ENCODE measurements at places on chromosomes 2 and 18.

DNA sequence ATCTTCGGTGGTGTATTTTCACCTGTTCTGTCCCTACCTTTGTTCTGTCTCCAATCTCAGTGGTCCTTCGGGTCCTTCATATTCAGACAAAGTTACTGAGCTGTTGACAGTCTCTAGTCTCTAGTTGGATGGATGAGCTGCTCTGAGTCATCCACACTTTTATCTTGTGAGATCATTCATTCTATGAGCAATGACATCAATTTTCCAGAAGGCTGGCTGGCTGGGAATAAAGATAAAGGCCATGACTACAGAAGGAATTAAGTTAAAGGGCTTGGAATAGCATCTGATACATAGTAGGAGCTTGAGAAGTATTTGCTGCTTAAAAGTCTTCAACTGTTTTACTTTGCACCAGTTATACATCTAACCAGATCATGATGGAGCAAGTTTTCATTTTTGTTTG is 43.1 kb upstream of the SLC39A10 start:
- DNase-seq, result no peak

GRCh38 chr18:32091325-32091723 is 350 bp upstream of the RNF138 start:
- no peak for DNase-seq

- no peak for DNase-seq
Observed at GRCh38 chr2:226080334-226080733, 680.8 kb downstream of the NYAP2 start.

DNA sequence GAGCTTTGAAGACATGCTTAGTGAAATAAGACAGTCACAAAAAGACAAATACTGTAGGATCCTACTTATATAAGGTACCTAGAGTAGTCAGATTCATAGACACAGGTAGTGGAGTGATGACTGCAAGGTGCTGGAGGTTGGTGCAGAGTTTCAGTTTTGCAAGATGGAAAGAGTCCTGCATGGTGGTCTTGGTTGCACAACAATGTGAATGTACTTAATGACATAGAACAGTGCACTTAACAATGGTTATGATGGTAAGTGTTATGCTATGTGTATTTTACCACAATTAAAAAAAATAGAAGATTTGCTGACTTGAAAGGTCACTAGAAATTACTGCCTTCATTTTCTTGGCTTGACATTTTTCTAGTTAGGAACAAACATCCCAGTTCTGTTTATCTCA is 9.5 kb downstream of the CERS6 start:
- no peak for DNase-seq

- DNase-seq, result no peak
Observed at GRCh38 chr2:16568998-16569784, 96.4 kb downstream of the CYRIA start.

GRCh38 chr18:35573531-35573930 is 8.0 kb upstream of the GALNT1 start:
- DNase-seq, result no peak

DNA sequence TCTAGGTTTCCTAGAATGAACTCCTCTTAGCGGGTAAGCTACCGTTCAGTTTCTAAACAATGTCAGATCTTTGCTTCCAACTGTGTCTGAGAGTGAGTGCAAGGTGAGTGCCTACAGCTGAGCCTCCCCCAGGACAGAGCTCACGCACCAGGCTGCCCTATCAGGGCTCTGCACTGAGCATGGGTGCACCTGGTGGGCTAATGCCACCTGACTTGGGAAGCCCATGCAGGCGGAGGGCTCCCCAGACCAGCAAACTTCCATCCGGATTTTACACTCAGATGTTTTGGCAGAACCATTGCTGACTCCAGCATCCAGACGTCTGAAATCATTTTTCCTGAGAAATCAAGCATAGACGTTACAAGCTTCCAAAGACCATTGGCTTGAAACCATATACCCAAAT is 16.1 kb upstream of the MLPH start:
- DNase-seq, result no peak

DNA sequence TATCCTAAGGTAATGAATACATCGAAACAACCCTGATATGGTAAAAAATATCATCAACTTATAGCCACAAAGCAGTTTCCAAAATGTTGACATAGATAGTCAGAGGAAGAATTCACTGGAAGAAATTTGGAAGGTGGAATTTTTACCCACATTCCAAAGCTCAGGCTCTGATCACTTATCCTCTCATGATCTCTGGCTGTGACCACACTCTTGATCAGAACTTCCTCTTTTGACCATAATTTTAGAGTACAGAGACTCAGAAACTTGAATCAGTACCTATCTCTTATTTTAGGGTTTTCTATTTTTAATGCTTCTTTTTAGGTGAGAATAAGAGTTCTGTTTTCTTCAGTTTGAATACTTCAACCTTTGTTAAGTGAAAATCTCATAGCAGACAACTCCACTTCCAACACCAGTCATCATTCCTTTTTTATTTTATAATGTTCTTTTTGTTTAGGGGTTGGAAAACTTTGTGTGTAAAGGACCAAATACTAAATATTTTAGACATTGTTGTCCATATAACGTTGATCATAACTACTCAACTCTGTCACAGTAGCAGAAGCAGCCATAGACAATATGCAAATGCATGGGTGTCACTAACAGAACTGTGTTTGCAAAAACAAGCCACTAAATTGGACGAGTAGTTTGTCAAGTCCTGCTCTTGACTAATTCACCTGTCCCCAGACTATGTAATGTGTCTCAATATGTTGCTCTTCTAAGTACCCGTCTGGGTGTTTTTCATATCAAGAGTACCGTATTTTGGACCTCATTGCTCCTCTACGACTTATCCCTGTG is 891.6 kb upstream of the CRIM1 start:
- no peak for DNase-seq

DNA sequence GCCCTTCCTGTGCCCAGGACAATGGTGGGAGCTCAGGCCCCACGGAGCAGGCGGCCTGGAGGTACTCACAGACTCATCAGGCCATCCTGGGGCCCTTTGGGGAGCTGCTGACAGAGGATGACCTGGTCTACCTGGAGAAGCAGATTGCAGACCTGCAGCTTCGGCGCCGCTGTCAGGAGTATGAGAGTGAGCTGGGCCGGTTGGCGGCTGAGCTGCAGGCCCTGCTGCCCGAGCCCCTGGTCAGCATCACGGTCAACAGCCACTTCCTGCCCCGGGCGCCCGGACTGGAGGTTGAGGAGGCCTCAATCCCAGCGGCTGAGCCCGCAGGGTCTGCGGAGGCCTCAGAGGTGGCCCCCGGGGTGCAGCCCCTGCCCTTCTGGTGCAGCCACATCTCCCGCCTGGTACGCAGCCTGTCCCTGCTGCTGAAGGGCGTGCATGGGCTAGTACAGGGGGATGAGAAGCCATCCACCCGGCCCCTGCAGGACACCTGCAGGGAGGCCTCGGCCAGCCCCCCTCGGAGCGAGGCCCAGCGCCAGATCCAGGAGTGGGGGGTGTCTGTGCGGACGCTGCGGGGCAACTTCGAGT is 8.3 kb upstream of the KLHL30 start:
- DNase-seq, result no peak

GRCh38 chr2:142165790-142166189 is 35.0 kb upstream of the LRP1B start:
- DNase-seq, result no peak

DNA sequence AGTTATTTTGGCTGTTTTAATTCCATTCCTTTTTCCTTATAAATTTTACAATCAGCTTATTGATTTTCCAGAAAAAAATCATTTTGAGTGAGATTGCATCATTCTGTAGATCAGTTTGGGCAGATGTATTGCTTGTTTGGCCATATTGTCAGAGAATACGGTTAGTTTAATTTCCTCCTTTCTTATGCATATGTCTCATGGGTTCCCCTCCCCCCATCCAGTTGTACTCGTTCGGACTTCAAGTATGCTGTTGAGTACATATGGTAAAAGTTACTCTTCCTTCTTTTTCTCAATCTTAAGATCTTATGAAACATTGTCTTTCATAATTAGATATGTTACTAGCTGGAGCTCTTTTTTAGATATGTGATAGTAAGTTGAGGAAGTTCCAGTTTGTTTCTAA is 131.2 kb upstream of the TTC27 start:
- no peak for DNase-seq

DNA sequence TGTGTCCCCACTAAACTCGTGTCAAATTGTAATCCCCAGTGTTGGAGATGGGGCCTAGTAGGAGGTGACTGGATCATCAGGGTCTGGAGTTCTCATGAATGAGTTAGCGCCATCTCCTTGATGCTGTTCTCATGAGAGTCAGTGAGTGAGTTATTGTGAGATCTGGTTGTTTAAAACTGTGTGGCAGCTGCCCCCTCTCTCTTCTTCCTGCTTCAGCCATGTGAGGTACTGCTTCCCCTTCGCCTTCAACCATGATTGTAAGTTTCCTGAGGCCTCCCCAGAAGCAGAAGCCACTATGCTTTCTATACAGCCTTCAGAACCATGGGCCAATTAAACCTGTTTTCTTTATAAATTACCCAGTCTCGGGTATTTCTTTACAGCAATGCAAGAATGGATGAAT is 50.4 kb downstream of the AP1S3 start:
- DNase-seq, result no peak

DNA sequence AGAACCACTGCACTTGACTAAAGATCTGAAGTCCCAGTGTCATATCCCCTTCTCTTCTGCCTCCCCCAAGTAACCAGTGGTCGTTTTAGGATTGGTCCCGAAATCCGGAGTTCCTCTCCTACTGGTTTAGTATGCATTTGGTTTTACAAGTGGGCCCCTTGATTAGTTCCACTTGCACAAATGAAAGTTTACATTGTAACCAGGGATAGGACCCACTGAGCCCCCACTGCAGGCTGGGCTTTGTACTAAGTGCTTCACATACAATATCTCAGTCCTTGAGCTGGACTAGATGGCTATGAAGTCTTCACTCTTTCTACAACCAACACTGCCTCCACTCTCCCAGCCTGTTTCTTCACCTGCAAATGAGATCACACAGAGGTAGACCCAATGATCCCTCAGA is 50.4 kb downstream of the CYRIA start:
- no peak for DNase-seq

DNA sequence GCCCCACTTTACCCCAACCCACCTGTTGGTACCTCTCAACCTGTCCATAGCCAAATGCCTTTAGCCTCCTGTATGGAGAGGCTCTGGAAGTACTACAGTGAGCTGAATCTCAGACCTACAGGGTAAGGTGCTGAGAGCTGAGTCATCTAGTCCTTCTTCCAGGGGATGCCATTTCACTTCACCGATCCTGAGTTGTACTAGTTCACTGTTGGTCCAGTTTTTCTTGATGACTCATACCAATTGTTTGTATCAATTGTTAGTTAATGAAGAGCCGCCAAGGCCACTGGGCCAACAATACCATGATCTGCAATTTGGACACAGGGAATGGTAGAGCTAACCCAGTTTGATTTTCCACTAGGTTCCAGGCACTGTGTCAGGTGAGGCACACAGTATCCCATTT is 257.0 kb downstream of the CLIP4 start:
- no peak for DNase-seq

GRCh38 chr18:275486-275885 is 7.6 kb upstream of the THOC1 start:
- no peak for DNase-seq

DNA sequence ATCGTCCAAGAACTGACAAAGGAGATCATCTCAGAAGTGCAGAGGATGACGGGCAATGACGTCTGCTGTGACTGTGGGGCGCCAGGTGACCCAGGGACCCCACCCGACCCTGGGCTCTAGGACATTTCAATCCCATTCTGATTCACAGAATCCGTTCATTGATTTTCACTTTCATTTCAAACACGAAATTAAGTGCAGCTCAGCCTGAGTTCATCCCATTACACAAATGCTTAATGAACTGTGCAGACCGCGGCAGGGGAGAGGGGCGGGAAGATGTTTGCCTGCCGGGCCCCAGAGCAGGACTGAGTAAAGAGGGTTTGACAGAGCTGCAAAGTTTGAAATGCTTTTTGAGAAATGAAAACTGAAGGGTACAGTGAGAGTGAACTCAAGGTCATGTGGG is 67.1 kb downstream of the ITGB1BP1 start:
- no peak for DNase-seq

GRCh38 chr2:149595056-149595963 is 7.7 kb upstream of the MMADHC start:
- no peak for DNase-seq

GRCh38 chr2:24448797-24449196 is 42.3 kb upstream of the NCOA1 start:
- no peak for DNase-seq

- DNase-seq, result no peak
Observed at GRCh38 chr2:166560022-166560421, 66.0 kb upstream of the SCN7A start.

GRCh38 chr2:232116852-232117251 is 155.3 kb downstream of the DIS3L2 start:
- no peak for DNase-seq

- no peak for DNase-seq
Observed at GRCh38 chr2:39995005-39995737, 216.1 kb upstream of the THUMPD2 start.

- DNase-seq, result peak; percentile 83
Observed at GRCh38 chr2:231709981-231710798, 1.9 kb downstream of the PTMA start.

GRCh38 chr2:235979037-235979436 is 189.1 kb downstream of the GBX2 start:
- DNase-seq, result no peak

DNA sequence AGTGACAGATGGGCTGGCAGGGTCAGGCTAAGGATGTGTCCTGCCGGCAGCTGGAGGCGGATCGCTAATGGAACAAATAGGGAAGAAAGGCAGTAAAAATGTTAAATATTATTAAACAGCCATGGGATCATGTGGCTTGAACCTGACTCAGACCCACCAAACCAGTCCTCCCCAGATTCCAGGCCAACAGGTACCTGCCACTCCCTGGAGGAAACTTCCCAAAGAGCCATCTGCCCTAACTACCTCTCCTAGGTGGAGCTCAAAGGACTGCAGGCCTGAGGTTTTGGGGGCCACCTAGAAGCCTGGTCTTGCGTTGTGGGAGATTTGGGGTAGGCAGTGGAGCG is 34.3 kb downstream of the CIB4 start:
- no peak for DNase-seq

DNA sequence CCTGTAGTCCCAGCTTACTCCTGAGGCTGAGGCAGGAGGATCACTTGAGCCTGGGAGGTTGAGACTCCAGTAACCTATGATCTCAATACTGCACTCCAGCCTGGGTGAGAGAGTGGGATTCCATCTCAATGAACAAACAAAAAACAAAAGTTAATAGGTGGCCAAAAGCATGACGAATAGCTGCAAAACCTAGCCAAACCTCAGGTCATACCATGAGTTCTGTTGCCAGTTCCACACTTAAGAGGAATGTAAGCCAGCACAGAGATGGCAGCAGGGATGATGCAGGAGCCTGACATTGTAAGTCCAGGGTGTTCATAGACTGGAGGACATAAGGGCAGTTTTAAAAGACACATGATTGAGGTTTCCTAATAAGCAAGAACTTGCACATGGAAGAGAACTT is 55.3 kb upstream of the RMDN2 start:
- no peak for DNase-seq
